ENCODE measurements at places on chromosomes 1 and 21.
A peak's percentile ranks its signal among the peaks of the same experiment; 100 is the strongest.

DNA sequence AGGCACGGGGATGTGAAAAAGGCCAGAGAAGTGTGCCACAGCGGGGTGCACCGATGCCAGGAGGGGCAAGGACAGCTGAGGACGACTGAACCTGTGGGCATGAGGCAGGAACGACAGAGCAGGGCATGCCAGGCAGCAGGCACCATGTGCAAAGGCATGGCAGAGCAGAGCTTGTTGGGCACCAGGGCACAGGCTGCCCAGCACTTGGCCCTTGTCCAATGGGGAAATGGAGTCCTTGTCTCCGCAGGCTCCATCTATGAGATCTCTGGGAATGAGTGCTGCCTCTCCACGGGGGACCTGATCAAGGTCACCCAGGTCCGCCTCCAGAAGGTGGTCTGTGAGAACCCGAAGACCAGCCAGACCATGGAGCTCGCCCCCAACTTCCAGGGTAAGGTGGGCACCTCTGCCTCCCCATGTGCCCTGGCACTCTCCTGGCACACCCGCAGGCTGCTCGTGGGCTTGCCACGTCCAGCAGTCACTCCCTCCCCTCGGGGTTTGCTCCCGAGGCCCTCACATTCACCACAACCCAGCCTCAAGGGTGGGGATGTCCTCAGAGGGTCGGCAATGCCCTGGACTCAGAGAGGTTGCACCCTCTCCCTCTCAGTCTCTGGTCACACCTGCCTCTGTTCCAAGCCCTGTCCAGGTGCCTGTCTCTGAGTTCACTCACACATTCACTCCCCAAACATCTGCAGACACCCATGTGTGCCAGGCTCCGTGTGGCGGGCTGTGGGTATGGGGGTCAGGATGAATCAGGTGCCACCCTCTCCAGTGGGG lies 4.2 kb downstream of the THEMIS2 start:
- no peak for DNase-seq

DNA sequence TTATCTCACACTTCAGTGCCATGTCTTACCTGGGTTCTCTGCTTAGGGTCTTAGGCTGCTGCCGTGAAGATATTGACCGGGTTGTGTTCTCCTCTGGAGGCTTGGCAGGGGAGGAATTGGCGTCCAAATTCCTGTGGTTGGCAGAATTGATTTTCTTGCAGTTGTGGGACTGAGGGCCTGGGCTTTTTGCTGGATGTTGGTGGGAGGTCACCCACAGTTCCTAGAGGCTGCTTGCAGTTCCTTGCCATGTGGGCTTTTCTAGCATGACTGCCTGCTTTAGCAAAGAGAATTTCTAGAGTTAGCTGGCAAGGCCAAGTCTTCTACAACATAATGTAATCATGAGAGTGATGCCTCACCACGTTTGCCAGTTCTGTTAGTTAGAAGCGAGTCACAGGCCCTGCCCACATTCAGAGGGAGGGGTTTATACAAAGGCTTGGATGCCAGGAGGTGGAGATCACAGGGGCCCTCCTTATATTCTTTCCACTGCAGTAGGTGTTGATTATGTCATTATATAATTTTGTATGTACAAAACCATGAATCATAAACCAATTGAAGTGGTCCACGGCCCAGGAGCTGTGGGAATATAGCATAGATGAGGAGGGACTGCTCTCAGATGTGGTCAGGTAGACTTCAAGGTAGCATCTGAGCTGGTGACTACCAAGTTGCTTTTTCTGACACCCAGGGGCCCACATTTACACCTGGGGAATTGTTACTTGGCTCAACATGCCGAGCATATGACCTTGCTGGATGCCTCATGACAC lies 6.6 kb downstream of the UBL4B start:
- DNase-seq, result peak; percentile 7

DNA sequence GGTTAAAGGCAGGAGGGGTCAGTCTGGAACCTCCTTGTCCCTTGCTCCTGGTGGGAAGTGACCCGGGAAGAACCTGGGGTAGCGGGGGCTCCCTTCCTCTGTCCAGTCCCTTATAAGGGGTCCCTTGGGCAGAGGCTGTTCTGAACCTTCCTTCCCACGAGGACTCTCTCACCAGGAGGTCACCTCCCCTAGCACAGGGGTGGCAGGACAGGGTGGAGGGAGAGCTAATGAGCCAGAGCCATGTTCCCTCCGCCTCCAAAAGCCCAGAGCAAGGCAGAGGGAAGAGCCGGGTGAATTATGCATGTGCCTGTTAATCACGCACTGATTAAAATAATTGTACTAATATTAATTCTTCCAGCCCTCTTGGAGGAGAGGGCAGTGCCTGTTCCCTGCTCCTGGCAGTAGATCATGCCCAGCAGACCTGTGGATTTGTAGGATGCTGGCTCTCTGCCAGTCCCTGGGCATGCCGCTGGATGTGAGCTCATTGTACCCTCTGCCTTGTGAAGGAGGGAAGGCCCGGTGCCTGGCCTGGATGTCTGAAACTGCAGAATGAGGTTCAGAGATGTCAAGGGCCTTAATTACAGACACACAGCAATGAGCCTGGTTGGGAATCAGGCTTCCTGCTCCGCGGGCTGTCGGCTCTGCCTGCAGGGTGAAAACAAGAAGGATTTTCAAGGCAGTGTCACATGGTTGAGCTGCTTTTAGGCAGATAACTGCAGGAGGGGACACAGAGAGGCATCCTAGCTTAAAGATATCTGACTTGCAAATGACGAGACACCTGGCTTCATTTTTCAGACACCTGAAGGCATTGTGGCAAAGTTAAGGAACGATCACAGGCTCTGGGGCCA lies 68.2 kb downstream of the IGSF21 start:
- DNase-seq, result no peak

DNA sequence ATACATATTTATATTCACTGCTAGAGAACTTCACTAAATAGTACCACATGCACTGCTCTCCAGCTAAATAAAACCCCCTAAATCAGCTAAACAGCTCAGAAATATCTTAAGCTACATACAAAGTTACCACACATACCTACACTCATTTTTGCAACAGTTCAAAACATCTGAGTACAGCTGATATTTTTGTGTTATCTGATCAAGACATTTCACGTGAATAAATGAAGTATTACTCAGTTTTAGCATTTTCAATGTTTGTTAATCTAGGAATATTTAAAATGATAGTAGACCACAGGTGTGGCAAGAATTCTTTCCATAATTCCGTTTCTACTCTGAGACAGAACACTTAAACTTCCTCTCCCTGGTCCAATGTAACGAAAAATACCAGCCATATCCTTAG lies 20.8 kb downstream of the EVI5 start:
- no peak for DNase-seq
